ENCODE measurements at places on chromosomes 1 and 21.
A peak's percentile ranks its signal among the peaks of the same experiment; 100 is the strongest.

DNA sequence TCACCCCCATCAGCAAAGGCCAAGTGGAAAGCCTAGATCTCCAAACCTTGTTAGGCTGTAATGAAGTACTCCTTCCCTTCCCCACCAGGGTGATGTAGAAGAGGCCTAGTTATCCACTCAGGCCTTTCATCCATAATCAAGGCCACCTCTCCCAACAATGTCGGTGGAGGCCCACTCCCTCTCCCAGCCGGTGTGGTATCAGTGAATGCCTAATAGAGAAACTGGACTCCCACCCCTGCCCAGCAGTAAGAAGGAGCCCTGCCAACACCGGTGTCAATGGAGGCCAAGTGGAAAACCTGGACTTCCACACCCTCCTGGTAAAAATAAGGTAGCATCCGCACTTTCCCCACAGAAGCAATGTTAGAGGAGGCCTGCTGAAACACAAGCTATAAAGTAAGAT, 23.9 kb downstream of the NDUFS5 start:
- DNase-seq, result no peak

DNA sequence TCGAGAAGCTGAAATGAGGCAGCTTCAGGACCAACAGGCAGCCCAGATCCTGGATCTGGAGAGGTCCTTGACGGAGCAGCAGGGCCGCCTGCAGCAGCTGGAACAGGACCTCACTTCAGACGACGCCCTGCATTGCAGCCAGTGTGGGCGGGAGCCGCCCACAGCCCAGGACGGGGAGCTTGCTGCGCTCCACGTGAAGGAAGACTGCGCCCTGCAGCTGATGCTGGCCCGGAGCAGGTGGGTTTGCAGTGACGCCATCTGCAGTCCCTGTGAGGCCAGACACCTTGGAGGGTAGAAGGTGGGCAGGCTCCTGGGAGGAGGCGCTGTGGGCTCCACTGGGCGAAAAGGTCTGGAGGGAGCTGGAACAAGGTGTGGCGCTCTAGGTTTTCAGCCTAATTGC, 39.7 kb downstream of the PCNT start:
- no peak for DNase-seq

DNA sequence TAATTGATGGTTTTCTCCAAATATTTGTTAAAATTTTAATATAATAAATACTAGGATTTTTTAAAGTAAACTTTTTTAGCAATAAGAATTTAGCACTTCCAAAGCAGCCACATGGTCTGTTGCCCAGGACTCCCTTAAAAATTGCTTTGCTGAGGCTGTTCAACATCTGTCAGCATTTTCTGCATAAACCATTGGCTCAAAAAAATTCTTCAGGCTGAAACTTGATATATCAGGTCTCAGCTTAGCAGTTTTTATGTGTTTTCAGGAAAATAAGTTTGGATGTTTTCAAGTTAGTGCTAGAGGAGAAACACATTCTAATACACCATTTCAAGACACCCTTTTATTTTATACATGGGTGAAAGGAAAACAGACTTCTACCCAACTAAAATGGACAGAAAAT, 69.1 kb upstream of the C1orf105 start:
- no peak for DNase-seq

GRCh38 chr1:63276624-63277023, 45.7 kb upstream of the FOXD3 start:
- no peak for DNase-seq

DNA sequence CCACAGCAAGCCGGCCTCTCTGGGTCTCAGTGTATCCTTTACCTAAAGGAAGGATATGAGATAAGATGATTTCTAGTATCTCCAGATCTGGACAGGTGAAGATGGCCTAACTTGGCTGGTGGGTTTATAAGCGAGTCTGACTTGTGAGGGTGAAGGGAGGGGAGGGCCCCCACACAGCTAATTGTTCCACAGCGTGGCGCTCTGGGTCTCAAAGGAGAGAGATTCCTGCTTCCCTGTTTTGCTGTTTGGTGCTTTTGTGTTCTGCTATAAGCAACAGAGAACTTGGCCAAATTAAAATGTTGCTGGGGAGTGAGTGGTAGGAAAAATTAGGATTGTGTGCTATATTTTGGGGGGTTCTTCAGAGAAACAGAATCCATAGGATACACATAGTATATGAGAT, 28.9 kb upstream of the NLRP3 start:
- no peak for DNase-seq

DNA sequence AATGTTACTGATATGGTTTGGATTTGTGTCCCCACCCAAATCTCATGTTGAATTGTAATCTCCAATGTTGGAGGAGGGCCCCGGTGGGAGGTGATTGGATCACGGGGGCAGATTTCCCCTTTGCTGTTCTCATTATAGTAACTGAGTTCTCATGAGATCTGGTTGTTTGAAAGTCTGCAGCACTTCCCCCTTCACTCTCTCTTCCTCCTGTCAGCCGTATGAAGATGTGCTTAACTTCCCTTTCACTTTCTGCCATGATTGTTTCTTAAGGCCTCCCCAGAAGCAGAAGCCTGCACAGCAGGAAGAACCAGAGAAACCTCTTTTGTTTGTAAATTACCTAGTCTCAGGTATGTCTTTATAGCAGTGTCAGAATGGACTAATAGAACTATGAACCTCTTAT, 28.4 kb downstream of the TRIM33 start:
- DNase-seq, result no peak

DNA sequence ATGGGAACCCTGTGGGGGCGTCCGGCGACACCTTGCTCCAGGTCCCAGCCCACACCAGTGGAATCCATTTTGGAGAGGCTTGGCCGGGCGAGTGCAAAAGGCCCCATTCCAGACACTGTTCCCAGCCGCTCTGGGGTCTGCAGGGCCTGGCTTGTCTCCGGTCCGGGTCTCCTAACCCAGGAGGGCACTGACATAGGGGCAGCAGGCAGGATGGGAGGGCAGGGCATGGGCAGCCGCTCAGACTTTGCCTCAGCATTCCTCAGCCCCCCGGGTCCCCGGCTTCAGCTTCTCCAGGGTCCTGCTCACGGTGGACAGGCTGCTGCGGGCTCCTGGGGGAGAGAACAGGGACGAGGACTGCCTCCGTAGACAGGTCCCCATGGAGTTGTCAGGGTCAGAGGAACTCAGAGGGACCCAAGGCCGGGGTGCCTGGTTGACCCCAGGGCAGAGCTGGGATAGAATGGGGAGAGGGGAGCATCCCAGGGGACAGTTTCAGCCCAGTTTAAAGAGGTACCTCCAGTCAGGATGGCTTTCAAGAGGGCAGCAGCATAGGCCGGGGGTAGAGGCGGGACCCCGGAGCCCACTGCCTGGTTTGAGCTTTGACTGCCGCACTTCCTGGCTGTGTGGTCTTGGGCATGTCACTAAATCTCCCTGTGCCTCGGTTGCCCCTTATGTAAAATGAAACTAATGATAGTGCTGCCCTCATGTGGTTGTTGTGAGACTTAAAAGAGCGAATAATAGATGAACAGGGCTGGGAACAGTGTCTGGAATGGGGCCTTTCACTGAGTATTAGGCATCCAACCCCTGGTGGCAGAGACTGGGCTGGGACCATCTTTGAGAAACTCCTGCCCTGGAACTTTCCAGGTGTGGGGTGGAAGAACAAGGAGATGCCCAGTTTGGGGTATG, 3.7 kb downstream of the KNCN start:
- DNase-seq, result peak; percentile 57

GRCh38 chr21:20463362-20463761, 534.8 kb upstream of the NCAM2 start:
- no peak for DNase-seq

- DNase-seq, result no peak
Measured at GRCh38 chr1:57258557-57259325, 165.1 kb downstream of the DAB1 start.

GRCh38 chr1:59229138-59229537, 67.8 kb upstream of the FGGY start:
- peak; percentile 17 for DNase-seq

DNA sequence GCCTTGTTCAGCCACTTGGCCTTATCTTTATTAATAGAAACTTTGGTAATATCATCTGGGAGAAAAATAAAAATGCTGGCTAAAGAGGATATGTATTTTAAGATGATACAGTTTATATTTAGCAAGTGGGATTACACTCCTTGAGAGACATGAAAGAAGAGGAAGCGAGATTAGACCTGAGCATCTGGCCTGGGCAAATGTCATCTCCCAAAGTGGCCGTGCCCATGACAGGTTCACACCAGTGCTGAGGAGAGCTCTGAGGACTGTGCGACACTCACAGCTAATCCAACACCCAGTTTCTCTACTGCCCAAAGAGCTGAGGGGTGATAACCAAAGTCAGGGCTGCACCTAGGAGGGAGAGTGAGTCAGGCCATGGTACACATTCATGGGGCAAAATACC, 121.7 kb upstream of the DUSP10 start:
- no peak for DNase-seq

DNA sequence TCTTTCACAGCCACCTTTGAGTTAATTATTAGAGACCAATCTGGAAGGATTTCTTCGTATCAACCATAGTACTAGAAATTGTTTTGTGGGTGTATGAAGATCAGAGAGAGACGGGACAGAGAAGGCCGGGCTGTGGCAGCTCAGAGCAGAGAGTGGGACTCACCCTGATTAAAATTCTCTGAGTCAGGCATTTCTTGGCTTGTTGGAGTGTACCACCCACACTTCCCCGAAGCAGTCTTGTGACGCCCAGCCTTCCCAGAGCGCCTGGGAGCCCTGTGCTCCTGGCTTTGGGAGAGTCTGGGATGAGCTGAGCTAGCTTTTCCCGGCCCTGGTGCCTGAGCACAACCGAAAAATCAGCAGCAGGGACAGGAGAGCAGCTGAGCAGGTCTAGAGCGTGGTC, 19.4 kb downstream of the PLEKHM2 start:
- DNase-seq, result no peak
